ENCODE measurements at places on chromosomes 11 and 22. TPM values are rescaled to one million over a fixed set of nuclear protein-coding genes. Genes with fewer than 3 reads are reported as not detected.

- DNase-seq, result no peak
Observed at GRCh38 chr11:40287916-40288803, 1171.3 kb downstream of the LRRC4C start.

- no peak for DNase-seq
Observed at GRCh38 chr11:124481365-124482323, 36.1 kb upstream of the OR8B8 start.

SCUBE2 gene
- total RNA-seq, result 2.8 TPM

- DNase-seq, result no peak
Observed at GRCh38 chr11:32434356-32435151, 785 bp downstream of the WT1 start.

MS4A12 gene
- total RNA-seq, result not detected

DNA sequence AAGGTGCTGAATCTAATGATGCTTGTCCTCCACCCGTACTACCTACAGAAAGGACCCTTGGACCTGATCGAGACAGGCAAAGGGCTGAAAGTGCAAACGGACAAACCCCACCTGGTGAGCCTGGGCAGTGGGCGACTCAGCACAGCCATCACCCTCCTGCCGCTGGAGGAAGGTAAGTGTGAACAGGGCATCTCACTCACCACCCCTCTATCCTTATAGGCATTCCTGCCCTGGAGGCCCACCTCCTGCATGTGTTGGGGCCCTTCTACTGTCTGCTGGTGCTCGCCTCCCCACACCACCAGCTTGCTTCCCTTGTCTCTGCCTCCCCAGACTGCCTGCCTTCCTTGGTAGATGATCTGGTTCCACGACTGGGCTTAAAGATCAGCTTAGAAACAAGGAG is 7.1 kb downstream of the PHLDB1 start:
- no peak for DNase-seq

DNA sequence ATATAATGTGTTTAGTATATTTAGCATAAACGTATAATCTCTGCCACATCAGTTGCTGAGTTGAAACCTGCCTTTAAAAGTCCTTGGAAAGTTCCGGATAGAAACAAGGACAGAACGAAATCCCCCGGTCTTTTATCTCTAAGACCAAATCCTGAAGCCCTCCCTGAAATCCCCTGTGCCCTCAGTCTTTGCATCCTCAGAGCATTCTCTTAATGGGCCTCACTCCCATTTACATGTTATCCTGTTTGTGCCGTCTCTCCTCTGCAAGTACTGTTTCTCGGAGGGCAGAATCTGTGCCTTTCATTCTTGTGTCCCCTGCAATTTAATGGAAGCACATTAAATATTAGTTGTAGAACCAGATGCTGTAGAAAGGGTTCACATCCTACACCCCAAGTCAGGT is 56.0 kb downstream of the ZNRF3 start:
- DNase-seq, result no peak

POTEH gene
- total RNA-seq, result not detected

TPBGL gene
- 0.54 TPM for total RNA-seq

DNA sequence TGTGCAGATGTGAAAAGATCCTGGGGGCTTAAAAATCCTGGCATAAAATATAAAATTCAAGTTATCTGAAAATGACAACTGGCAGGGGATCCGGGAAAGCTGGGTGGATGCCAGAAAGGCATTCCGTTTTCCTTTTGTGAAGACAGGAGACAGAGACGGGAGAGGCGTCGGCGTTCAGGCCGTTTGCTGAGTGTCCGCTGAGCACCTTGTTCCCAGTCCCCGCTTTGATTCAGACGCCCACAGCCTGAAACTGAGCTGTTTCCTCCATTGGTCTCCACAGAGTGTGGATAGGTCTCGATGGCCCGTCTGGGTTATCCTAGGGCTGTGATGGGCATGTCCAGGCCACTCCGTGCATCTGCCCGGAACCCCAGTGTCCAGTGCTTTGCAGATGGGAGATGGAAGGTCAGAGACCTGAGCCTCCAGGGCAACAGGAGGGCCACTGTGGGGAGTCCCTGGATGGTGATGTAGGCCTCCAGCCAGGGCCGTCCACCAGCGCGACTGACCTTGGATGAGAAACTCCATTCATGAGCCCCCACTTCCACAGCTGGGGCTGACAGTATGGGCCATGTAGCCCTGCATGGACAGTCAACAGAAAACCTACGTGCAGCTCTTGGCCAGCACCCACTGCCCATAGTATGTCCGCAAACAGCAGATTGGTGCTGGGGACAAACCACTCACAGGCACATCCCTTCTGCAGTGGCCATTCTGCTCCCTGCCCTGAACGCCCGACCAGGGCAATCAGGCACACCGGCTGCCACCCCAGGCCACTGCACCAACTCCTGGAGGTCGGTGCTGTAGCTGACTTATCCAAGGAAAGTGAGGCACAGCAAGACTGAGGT is 11.6 kb downstream of the MRGPRF start:
- no peak for DNase-seq

- no peak for DNase-seq
Observed at GRCh38 chr11:86440305-86440716, 65.6 kb downstream of the CCDC81 start.

DNA sequence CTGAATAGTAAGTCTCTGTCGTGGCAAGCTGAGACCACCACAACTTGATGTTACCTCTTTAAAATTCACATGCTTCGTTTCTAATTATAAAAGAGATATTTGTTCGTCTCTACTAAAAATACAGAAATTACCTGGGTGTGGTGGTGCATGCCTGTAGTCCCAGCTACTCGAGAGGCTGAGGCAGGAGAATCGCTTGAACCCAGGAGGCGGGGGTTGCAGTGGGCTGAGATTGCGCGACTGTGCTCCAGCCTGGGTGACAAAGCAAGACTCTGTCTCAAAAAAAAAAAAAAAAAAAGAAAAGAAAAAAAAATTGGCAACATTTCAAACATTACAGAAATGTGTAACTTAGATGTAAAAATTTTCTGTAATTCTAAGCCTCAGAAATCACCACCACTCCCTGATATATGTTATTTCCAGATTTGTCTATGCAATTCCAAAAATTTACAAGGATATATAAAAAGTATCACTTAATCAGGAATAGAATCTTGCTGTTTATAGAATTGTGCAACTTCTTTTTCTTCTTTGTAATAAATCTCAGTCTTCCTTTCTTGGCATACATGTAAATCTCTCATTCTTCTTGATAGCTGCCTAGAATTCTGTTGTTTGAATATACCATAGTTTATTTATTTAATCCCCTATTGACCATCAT is 37.3 kb downstream of the C11orf96 start:
- no peak for DNase-seq

DNA sequence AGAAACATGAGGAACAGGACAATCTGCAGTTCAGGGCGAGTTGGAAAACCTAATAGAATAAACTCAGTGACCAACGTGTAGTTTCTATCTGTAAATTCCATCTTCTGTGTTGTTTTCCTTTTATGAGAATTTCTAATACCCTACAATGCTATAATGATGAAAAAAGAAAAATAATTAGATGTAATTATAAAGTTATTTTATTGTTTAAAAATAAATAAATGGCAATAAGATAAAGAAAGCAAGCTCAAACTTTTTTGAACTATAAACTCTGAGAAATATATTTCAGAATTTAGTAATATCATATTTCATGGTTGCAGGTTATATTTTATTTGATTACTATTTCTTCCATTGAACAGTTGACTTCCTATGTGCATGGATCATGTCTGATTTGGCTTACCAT is at the start of gene OR5I1:
Gene OR5I1 (minus strand): TSS at position 101 of the 400 bp plus-strand sequence. CDS start 0 bp downstream, at position 101.
- no peak for DNase-seq

C11orf21 gene
- 0.31 TPM for total RNA-seq

DNA sequence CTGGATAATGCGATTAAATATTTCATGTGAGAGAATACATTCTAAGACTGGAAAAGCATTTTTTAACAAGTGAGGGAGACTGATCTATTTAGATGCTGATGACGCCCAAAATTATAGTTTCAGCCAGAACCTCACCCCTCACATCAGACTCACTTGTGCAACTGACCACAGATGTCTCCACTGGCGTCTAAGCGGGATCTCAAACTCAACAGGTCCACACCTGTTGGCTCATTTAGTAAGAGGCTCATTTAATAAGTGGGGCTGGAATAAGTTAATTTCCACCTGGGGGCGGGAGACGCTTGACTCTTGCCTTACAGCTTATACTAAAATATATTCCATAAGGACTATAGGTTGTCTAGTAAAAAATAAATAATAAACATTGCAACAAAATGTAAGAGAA is 47.5 kb downstream of the MORC2 start:
- no peak for DNase-seq

GRCh38 chr11:29318134-29318845 is 698.5 kb downstream of the KCNA4 start:
- DNase-seq, result no peak

MRGPRX3 gene
- not detected for total RNA-seq

MYEOV gene
- 69.8 TPM for total RNA-seq

APOA1 gene
- total RNA-seq, result 1.7 TPM

DNA sequence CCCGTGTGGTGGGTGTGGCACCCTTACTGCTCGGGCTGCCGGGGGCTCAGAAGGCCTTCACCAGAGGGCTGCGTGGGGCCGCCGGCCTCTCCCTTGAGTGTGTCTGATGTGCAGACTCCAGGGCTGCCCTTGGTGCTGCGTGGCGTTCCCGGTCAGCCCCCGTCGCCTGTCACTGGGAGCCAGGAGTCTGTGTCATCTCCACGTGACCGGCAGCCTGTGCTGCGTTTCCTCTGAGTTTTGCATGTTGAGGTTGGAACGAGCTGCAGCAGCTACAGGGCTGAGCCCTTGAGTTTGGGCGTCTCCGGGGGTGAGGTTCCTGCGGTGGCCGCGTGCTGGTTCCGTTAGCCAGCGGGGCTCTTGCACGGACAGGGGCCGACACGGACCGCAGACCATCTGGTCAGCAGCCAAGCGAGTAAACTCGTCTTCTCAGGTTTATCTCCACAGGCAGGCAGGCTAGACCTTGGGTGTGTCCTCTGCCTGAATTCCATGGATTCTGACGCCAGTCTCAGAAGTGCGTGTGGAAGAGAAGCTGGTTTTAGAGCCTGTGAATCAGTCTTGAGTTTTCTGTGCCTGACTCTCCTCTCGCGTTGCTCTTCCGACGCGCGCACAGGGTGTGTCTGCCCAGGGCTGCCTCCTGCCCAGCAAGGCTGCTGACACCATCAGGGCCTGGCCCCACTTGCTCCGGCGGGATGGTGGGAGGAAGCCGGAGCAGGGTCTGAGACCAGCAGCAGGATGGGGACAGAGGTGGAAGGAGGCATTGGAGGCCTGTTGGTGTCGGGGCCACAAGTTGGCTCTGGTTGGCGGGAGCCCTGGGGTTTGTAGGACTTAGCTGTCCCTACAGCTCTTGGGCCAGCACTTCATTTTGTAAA is 10.5 kb downstream of the PTDSS2 start:
- DNase-seq, result no peak

XKR3 gene
- total RNA-seq, result not detected

DNAL4 gene
- 10.5 TPM for total RNA-seq

DNA sequence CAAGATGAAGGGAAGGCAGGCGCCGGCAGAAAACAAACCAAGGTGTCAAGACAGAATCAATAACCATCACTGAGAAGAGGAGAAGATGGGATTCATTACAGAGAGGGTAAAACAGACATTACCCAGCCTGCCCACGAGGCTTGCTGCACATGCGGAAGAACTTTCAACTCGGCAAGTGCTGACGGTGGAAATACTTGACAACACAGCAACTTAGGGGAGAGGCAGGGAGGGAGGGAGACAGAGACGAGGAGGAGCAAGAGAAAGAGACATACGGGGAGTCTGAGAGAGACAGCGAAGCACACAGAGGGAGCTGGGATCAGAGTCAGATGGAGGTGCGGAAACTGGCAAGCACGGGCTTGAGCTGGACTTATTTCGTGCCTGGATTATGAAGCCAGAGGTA is 129.3 kb upstream of the NECTIN1 start:
- DNase-seq, result no peak

GRCh38 chr11:66951927-66952337 is 6.3 kb downstream of the PC start:
- DNase-seq, result no peak

GRCh38 chr11:70498976-70499801 is 100.9 kb downstream of the CTTN start:
- DNase-seq, result no peak

CELSR1 gene
- 30.7 TPM for total RNA-seq

CLMP gene
- 1.5 TPM for total RNA-seq

DNA sequence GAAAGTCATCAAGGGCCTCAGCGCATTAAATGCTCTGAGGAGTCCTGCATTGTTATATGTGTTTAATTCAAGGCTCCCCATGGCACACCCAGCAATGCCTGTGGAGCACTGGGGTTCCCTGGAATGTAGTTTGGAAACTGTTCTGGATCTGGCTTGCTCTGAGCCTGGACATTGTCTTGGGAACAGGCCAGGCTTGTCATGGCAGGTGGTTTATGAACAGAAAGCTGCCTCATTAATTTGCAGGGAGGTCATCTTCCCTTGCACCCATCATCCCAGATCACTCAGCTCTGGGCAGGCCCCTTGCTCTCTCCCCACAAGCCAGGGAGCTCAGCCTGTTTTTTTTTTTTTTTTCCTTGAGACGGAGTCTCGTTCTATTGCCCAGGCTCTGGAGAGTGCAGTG is 32.9 kb downstream of the RPS6KA4 start:
- no peak for DNase-seq

- no peak for DNase-seq
Observed at GRCh38 chr11:44589301-44589700, 23.8 kb downstream of the CD82 start.

- DNase-seq, result no peak
Observed at GRCh38 chr11:91173701-91174100, 950.9 kb upstream of the CHORDC1 start.

DNA sequence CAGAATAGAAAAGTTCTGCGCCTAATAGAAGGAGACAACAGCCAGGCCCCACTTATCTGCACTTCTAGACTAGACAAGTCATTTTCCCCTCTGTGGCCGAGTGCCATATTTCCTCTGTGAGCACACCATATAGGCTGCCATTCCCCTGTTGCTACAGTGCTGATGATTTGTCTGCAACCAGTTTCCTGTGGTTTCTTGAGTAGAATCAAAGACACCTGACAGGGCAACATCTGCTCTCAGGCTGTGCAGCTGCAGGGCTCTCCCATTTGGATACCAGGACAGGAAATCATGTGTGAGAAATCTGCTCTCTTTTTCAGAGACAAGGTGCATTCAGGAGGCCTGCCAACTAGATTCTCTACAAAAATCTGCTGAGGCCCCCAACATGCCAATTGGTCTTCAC is 879.3 kb downstream of the DLG2 start:
- no peak for DNase-seq

OR52I2 gene
- not detected for total RNA-seq

ZC3H12C gene
- 13.5 TPM for total RNA-seq

- DNase-seq, result no peak
Observed at GRCh38 chr11:93370260-93370659, 39.7 kb downstream of the DEUP1 start.

OR51B2 gene
- total RNA-seq, result not detected

DNA sequence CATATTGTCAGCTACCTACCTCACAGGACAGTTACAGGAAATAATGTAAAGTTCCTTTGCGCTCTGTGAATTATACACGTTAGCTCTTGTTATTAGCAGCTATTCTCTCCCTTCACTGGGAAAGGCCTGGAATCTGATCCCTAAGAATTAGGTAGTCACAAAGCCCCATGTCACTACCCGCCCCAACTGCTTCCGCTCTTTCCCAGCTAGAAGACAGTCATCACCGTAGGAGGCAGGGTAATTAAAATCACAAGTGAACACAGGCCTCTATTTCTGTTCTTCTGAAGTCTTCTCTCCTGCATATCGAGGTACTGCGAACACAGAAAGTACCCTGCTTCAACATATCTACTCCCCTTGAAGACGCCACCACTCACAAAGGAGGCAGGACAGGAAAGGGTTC is 12.6 kb upstream of the AHNAK start:
- no peak for DNase-seq
